Activated CD4-positive, alpha-beta T cell treated with anti-CD3 and anti-CD28 coated beads for 36 hours (primary cell): ENCODE measurements at places on chromosomes 1 and 21. TPM values are rescaled to one million over a fixed set of nuclear protein-coding genes. Genes with fewer than 3 reads are reported as not detected.

CFHR2 gene
- not detected for total RNA-seq

MRPL20 gene
- 143 TPM for total RNA-seq

FCRL4 gene
- not detected for total RNA-seq

MROH7 gene
- total RNA-seq, result 0.16 TPM

B3GALT2 gene
- total RNA-seq, result not detected

IBA57 gene
- 6.0 TPM for total RNA-seq

CEP104 gene
- 35.5 TPM for total RNA-seq

CNR2 gene
- not detected for total RNA-seq

CYP4A22 gene
- not detected for total RNA-seq

RAB25 gene
- 0.46 TPM for total RNA-seq

DISP3 gene
- 0.55 TPM for total RNA-seq

SAMD11 gene
- not detected for total RNA-seq

ADORA3 gene
- not detected for total RNA-seq

SYT11 gene
- 14.3 TPM for total RNA-seq

ST6GALNAC5 gene
- not detected for total RNA-seq

OR10X1 gene
- total RNA-seq, result not detected

GLIS1 gene
- total RNA-seq, result not detected

TAS1R1 gene
- 0.07 TPM for total RNA-seq

KRTAP19-4 gene
- total RNA-seq, result not detected

C1QC gene
- not detected for total RNA-seq

RPTN gene
- not detected for total RNA-seq

TARS2 gene
- total RNA-seq, result 58.6 TPM

SHC1 gene
- 45.9 TPM for total RNA-seq

S100A9 gene
- not detected for total RNA-seq

HSD3B2 gene
- not detected for total RNA-seq

THEM5 gene
- total RNA-seq, result not detected

FTCD gene
- 0.16 TPM for total RNA-seq

PTPRC gene
- 564 TPM for total RNA-seq
